ENCODE measurements at places on chromosomes 1 and 21. TPM values are rescaled to one million over a fixed set of nuclear protein-coding genes. Genes with fewer than 3 reads are reported as not detected.

DNA sequence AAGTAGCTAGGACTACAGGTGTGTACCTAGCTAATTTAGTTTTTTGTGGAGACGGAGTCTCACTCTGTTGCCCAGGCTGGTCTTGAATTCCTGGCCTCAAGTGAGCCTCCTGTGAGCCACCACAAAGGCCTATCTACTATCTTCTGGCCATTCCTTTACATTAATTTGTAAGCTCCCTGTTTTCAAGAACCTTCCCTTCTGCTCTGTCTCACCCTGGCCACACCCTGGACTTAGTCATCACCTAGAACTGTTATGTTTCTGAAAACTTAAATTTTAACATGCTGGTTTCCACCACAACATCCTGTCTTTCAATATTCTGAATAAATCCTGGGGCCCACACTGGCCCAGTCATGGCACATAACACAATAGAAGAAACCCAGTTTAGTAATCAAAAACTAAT is 4.9 kb upstream of the B4GALT3 start:
- H3K36me3 ChIP-seq, result no peaks in the 10 kb centered on the region
- peak overlapping the region; percentile 85 for H3K27ac ChIP-seq
- peak overlapping the region; percentile 13 for H3K4me3 ChIP-seq
- peak; percentile 84 for DNase-seq
- H3K27me3 ChIP-seq, result no peaks in the 10 kb centered on the region

The SYDE2 gene
- polyA plus RNA-seq, result 1.4 TPM

The CATSPERE gene
- polyA plus RNA-seq, result 0.85 TPM

The LCE1A gene
- polyA plus RNA-seq, result not detected

DNA sequence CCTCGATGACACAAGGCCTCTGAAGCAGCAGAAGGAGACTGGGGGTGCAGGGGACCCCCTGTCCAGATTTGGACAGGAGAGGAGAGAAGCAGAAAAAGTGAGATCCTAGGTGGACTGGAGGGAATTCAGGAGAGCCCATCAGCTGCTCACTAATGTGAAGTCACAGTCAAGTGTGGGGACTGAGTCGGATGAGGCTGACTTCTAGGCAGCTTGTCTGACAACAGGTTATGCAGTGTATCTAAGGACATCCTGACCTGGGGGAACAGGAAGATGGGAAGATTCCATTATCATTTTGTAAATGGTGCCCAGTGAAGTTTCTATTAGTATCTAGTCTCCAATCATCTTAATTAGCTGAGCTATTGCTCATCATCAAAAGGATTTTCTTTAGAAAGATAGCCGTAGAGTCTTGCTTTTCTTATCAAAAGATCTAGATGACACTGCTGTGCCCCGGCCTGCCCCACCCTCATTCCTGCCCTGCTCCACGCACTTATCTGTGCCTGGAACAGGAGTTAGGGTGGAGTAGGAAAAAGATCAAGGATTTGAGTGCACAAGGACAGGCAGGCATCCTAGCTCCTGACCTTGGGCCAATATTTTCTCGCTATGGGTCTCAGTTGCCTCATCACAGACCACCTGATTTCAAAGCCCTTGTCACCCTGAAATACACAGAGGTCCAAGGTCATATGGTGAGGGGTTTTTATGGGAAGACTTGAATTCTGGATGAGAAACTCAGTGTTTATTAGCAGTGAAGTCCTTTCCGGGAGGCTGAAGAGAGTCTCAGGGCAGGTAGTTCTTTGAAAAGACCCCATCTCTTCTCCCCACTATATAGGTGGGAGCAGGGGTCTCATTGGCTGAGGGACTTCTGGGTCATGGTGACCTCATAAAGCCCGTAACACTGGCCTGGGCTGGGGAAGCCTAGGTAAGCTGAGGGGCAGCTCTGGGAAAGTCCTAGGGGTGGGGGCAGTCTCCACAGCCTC is at the start of gene MROH7:
MROH7 (plus strand) TSS at position 924 of the 974 bp plus-strand sequence. CDS start 11,141 bp downstream, outside the sequence.
- H3K27ac ChIP-seq, result no peak within 1 kb of the TSS
- H3K4me1 ChIP-seq, result no peaks in the 10 kb centered on the region
- no peaks in the 10 kb centered on the region for H3K27me3 ChIP-seq
- no peak within 1 kb of the TSS for H3K4me3 ChIP-seq
- no peaks in the 10 kb centered on the region for H3K36me3 ChIP-seq
- no peak for DNase-seq

DNA sequence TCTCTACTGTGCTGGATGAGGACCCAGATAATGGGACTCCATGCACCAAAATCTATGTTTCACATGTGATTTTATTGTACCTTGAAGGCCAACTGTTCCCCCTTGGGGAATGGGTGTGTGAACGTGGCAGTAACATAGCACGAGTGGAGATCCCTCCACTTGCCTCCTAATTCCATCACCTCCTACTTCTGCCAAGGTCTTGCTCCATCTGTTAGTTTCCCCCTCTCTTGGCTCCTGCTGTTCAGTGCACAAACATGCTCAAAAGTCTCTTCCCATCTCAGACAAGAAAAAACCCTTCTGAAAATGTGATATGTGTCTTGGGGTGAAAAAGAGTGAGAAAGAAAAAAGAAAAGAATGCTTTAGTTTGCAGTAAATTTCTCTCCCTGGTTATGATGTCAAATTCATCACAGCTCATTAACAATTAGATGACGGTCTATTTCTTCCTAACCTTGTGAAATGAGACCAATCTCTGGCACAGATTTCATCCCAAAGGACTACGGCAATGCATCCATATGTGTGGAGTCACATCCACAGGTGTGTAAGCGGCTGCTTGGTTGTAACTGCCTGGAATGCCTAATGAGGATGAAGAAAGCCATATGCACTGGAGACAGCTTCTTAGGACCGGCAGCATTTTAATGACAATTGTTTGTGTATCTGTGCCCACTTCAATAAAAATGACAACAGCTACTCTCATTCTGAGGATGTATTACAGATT is 79.3 kb upstream of the DIRAS3 start:
- DNase-seq, result no peak
- no peaks in the 10 kb centered on the region for H3K27me3 ChIP-seq
- H3K4me3 ChIP-seq, result no peak overlapping the region

GRCh38 chr1:230427094-230427876 is 1.2 kb upstream of the PGBD5 start:
- no peak for DNase-seq
- no peak overlapping the region for H3K4me3 ChIP-seq
- no peaks in the 10 kb centered on the region for H3K36me3 ChIP-seq
- H3K4me1 ChIP-seq, result no peaks in the 10 kb centered on the region
- no peak overlapping the region for H3K27ac ChIP-seq

GRCh38 chr1:20884513-20884912 is 97.4 kb upstream of the HP1BP3 start:
- no peaks in the 10 kb centered on the region for H3K27me3 ChIP-seq
- H3K4me3 ChIP-seq, result no peak overlapping the region
- DNase-seq, result no peak

DNA sequence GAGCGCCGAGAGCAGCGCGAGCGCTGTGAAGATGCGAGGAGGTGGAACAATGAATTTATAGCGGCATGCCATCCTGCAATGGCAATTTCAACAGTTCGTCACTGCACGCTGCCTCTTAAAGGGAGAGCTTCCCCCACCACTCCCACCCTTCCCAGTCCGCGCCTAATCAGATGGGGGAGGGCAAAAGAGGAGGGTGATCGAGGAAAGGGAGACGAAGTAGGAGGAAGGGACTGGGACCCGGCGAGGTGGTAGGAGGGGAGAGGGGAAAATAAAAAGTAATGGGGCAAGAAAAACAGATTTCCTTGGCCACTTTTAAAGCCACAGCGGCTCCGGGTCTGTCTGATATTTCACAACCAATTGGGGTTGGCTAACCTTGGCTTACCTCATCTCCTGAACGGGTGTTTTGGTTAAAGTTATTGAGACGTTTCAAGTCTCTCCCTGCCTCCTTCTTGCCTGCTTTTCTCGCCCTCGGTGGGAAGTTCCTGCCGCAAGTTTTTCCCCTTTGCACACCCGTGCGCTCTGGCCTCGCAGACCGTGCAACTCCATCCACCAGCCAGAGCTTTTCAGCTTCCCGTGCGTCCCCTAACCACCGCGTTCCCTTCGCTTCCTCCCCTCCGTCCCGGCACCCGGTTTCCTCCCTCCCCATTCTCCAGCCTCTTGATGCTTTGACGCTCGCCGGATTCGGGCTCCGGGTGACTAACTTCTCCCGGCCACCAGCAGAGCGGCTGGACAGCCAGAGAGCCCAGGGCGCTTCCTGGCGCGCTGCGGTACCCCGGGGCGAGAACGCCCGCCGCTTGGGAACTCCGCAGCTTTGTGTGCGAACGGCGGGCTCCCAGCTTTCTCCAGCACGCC is at the start of gene ADAMTS5:
ADAMTS5 (minus strand) TSS at position 27 of the 852 bp plus-strand sequence. CDS start 697 bp downstream, outside the sequence.
- H3K27ac ChIP-seq, result peak within 1 kb of the TSS; percentile 85
- no peaks in the 10 kb centered on the region for H3K36me3 ChIP-seq

GRCh38 chr1:185551008-185551407 is 183.2 kb upstream of the HMCN1 start:
- no peaks in the 10 kb centered on the region for H3K36me3 ChIP-seq
- H3K4me1 ChIP-seq, result no peaks in the 10 kb centered on the region
- no peak overlapping the region for H3K4me3 ChIP-seq
- no peak overlapping the region for H3K27ac ChIP-seq
- H3K27me3 ChIP-seq, result no peaks in the 10 kb centered on the region

The PRDM15 gene
- polyA plus RNA-seq, result 1.7 TPM

GRCh38 chr1:81452693-81453366 is 347.9 kb upstream of the ADGRL2 start:
- H3K27me3 ChIP-seq, result no peaks in the 10 kb centered on the region
- H3K27ac ChIP-seq, result no peak overlapping the region

DNA sequence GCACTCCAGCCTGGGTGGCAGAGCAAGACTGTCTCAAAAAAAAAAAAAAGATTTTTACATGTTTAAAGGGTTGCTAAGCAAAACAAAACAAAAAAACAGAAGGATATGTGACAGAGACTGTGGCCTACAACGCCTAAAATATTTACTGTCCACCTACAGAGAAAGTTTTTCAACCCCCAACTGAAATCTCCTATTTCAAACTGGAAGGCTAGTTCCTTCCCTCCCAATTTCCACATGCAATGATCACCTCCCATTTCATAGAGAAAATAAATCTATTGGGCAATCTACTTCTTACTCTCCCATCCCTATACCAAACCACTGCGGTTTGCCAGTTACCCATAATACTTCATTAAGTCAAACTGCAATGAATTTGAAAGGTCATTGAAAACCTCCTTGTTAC is 74.2 kb downstream of the ST3GAL3 start:
- peak; percentile 33 for DNase-seq
- H3K27ac ChIP-seq, result no peak overlapping the region
- H3K36me3 ChIP-seq, result no peaks in the 10 kb centered on the region
- H3K27me3 ChIP-seq, result no peaks in the 10 kb centered on the region
- H3K4me3 ChIP-seq, result no peak overlapping the region

DNA sequence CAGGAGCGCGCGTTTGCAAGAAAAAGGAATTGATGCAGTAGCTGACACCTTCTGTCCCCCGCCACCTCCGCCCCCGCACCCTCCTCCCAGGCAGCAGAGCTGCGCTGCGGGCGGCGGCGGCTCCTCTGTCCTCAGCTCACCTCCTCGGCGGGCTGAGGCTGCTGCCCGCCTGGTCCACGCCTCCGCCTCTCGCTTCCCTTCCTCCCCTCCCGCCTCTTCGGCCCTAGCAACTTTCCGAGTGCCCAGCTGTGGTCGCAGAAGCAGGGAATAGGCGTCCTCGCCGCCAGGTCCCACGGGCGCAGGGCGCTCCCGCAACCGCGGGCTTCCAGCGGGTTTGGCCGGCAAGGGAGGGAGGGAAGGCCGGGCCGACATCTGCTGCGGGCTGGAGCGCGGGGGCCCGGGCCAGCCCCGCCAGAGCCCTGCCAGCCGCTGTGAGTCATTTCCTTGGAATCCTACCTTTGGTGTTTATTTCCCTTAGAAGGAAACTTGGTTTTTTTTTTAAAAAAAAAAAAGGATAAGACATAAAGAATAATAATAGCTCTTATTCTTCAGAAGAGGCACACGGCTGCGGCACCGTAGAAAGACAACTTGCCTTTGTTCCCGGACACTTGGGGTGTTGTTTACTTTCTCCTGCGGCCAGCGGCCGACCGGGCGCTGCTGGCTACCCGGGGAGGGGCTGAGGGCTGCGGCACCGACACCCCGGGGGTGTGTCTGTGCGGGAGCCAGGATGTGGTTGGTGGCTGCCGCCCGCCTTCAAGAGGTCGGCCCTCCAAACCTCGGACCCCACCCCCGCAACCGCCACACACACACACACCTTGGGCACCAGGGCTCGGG is 1.1 kb downstream of the SERTAD4 start:
- H3K27me3 ChIP-seq, result 0 out of 2 replicates have a peak, but pooled peaks cover 6% of the 10 kb centered on the region
- H3K36me3 ChIP-seq, result no peaks in the 10 kb centered on the region
- H3K27ac ChIP-seq, result no peak overlapping the region
- peaks cover 15% of the 10 kb centered on the region for H3K4me1 ChIP-seq
- DNase-seq, result peak; percentile 76
- H3K4me3 ChIP-seq, result peak overlapping the region; percentile 80

DNA sequence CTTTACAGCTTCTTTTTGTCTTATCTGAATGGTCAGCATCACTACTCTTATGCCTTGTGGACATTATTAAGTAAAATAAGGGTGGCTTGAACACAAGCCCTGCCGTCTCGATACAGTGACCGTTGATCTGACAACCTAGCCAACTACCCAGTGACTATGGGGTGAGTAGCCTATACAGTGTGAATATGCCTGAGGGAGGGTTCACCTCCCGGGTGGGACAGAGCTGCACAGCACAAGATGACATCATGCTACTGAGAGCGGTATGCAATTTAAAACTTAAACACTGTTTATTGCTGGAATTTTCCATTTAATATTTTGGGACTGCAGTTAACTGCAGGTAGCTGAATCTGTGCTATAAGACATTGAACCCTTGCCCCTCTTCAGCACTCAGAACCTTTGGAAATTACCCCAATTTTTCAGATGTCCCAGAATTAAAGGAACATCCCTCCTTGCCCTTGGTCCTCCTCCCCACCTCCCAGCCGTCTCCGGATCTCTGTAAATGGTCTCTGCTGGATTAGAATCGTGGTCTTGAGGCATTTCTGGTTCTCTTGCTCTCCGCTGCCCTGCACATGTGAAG is 618.5 kb downstream of the PTPRU start:
- no peak overlapping the region for H3K4me3 ChIP-seq
- DNase-seq, result no peak
- H3K27me3 ChIP-seq, result peaks cover 17% of the 10 kb centered on the region
- no peaks in the 10 kb centered on the region for H3K4me1 ChIP-seq
- no peak overlapping the region for H3K27ac ChIP-seq

DNA sequence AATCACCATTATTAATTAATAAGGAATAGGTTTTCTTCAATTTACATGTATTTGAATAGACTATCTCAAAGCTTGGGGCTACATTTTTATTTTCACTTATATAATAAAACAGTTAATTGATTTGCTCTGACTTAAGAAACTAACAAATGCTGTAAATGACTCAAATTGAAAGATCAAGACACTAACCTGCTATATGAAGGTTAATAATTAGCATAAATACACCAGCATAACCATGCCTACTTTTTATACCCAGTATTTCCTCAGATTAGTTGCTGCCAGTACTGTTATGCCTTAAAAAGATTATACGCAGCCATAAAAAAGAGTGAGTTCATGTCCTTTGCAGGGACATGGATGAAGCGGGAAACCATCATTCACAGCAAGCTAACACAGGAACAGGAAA is 1545.1 kb downstream of the AMY1C start:
- DNase-seq, result no peak

Data from GM23248 (cell line).